ENCODE measurements at places on chromosomes 5 and 9.

- DNase-seq: no peak
Measured at GRCh38 chr5:1282131-1282992, 12.5 kb downstream of the TERT start.

- DNase-seq: no peak
Measured at GRCh38 chr5:126044111-126044668, 379.0 kb upstream of the GRAMD2B start.

DNA sequence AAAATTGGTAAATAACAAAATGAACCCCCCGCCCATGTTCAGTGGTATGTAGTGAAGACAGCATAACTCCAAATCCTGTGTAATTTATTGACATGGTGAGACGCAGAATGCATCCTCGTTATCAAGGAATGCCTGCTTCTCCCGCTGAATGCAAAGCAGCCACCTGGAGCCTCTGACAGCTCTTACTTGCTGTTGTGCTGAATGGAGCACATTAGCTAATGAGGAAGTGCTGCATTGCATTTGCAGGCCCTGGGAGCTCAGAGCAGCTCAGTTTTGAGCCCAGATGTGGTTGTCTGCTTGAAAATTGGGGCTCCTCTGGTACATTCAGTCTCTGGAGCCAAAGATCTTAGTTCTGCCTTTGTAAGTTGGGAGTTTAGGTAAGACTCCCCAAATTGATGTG lies 28.9 kb downstream of the PLAC8L1 start:
- no peak for DNase-seq

DNA sequence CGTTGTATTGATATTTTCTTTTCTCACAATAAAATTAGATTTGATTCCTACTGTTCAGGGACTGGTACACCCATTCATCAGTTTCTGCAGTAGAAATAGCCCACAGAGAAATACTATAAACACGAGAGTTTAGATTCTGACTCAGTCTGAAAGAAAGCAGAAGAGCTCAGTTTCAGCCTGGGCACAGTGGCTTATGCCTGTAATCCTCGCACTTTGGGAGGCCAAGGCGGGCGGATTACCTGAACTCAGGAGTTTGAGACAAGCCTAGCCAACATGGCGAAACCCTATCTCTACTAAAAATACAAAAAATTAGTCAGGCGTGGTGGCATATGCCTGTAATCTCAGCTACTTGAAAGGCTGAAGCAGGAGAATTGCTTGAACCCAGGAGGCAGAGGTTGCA lies 8.6 kb downstream of the ITK start:
- no peak for DNase-seq

DNA sequence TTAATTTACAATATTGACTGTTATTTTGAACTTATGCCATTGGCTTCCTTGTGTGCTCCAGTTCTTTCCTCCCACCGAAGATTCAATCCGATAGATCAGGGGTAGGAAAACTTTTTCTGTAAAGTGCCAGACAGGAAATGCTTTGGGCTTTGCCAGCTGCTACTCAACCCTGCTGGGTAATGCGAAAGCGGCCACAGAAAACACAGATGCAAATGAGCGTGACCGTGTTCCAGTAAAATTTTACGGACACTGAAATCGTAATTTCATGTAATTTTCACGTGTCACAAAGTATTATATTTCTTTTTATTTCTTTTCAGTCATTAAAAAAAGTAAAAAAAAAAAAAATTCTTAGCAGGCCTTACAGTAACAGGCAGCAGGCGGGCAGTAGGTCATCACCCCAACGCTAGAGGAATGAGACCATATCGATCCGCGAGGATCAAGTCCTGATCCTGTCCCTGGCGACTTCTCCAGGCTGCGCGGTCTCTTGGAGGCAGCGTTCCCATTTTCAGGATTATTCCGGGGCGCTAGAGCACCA lies 599 bp downstream of the NMRK1 start:
- DNase-seq: no peak

DNA sequence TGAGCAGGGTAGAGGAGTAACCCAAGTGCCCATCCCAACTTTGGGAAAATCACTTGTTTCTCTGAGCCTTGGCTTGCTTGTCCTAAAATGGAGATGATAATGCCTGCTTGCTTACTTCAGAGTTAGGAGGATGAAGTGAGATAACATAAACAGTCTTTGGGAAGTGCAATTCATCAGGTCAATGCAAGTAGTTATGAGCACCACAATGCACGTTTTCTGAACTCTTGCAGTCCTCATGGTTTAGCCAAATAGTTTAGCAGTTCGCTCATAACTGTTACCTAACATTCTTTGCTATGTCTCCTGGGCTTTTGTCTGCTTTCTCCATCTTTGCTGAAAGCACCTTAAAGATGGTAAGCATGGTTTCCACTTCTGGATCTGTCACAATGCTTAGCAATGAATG lies 270.0 kb downstream of the ADAMTSL1 start:
- no peak for DNase-seq

DNA sequence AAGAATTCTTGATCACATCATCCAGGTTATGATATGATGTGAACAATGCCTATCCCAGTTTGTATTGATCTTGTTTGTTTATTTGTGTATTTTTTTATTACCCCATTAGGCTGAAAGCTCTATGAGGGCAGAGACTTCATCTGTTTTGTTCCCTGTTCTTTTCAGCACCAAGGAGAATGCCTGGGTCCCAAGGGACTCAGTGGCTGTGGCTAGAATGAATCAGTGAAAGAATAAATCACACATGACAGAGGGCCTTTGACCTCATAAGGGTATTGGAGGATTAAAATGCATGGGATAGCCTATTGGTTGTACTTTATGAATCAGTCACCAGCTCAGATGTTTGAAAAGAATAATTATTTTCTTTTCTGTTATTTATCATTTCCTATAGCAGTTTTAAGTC lies 292.2 kb downstream of the GAS1 start:
- DNase-seq: no peak

GRCh38 chr9:125700791-125701190 lies 6.2 kb downstream of the MAPKAP1 start:
- DNase-seq: no peak

- no peak for DNase-seq
Measured at GRCh38 chr5:128036950-128037349, 46.6 kb upstream of the SLC12A2 start.

DNA sequence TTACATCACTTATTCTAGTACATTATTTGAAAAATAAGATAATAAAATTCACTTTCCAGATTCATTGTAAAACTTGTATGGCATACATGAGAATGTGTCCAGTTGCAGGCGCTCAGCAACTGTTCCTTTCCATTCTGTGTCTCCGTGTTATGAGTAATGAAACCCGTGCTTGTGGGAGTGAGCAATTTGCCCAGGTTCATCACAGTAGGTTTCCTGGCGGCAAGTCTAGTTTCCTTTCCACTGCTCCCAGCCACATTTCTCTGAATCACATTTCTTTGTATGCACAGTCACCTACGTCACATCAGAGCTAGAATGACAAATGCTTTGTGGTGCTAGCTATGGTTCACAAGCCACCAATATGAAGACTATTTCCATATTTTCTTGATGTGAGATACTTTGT lies 39.9 kb downstream of the MOCS2 start:
- no peak for DNase-seq

GRCh38 chr9:121813519-121814210 lies 162.2 kb downstream of the DAB2IP start:
- DNase-seq: no peak

DNA sequence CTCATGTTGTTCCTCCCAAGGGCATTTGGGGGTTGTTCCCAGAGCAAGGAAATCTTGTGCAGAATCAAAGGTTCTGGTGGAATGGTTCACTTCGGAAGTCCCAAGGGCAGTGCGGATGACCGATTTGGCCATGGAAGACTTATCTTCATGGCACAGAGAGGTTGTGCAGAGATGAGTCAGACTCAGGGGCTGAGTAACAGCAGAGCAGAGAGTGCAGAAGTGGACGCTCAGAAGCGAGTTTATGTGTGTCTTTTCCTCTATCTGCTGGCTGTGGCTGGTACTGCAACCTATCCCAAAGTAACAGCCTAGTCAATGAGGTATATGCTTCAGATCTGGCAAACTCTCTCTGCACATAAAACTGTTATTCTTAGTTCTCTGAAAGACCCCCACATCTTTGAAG lies 118.1 kb downstream of the DPYSL3 start:
- DNase-seq: no peak

DNA sequence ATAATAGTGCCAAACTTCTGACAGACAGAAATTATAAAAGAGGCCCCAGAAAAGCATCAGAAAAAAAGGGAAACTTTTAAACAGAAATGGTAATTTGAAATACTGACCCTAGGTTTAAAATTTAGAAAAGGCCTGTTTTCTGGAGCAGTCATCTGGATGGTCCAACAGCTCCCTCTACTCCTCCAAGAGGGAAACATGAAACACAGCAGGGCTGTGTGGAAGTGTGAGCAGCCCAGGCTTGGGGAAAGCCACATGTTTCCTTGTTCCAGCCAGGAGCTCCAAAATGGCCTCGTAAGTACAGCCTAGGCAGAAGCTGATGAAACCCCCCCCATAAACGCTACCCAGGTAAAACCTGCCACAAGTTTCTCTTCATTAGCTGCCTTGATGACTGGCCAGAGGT lies 499.3 kb upstream of the ADAMTS16 start:
- no peak for DNase-seq

All from stimulated activated CD8-positive, alpha-beta memory T cell treated with anti-CD3 and anti-CD28 coated beads, Interleukin-2, amount 100 ng/mL, for 1 hour (primary cell).